ENCODE measurements at places on chromosomes 7 and 10. TPM values are rescaled to one million over a fixed set of nuclear protein-coding genes. Genes with fewer than 3 reads are reported as not detected.

DNA sequence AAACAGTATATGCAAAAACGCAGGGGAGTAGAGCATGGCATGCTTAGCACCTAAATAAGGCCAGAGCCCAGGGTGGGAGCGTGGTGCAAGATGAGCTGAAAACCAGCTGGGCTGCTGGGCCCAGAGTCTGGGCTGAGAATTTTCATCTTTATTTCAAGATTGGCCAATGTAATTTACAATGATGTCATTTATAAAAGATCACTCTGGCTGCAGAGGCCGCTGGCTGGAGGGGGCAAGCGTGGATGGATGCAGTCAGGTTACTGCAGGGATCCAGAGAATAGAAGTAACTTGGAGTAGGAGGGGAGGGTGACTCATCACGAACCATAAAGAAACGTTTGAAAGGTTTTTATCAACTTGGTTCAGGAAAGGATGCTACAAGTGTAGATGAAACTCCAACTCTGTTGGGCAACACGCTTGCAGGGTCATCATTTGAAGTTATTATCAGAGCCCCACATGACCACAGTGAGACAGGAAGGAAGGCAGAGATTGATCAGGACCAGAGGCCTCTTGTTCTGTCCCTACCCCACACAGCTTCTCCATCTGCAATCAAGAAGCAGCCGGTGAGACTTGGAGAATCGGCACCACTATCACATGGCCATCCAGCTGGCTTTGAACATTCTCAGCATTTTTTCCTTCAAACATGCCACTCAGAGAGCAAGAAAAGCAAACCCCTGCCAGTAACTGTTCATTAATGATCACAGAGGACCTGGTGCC is 49.2 kb downstream of the ODAD2 start:
- H3K4me3 ChIP-seq: no peak overlapping the region
- no peaks in the 10 kb centered on the region for H3K27me3 ChIP-seq
- H3K4me1 ChIP-seq: no peaks in the 10 kb centered on the region
- DNase-seq: no peak

DNA sequence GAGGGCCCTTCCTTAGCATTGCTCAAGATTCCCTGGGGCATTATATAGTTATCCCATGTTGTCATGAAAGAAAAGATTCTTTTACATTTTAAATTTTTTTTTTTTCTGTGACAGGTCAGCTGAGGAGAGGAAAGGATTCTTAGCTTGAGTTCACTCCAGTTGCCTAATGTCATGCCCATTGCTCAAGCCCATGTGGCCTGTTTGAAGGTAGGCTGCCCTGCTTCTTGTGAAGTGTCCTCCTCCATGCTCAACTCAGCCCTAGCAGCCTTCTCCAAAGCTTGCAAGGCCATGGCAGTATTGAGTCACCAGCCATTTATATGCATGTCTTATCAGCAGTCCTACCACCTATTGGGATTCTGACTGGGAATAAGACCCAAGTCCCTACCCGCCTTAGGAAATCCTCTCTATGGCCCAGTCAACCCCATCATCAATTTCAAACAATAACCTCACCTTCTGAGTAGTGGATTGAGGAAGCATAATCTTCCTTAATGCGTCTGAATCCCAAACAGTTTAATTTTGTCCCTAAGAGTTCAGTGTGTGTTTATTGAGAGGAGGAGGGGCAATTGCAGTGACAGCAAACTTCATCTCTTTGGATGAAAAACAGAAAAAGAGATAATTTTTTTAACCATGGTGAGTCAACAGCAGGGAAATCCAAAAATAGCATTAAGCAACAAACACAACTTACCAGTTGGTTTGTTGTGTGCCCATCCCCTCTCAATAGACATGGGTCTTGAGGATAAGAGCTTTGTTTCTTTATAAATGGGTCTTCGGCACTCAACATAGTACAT is 38.6 kb upstream of the WASL start:
- no peak overlapping the region for H3K27ac ChIP-seq
- no peaks in the 10 kb centered on the region for H3K36me3 ChIP-seq
- no peak overlapping the region for H3K4me3 ChIP-seq
- DNase-seq: no peak

The C10orf67 gene
- 7.3 TPM for total RNA-seq

DNA sequence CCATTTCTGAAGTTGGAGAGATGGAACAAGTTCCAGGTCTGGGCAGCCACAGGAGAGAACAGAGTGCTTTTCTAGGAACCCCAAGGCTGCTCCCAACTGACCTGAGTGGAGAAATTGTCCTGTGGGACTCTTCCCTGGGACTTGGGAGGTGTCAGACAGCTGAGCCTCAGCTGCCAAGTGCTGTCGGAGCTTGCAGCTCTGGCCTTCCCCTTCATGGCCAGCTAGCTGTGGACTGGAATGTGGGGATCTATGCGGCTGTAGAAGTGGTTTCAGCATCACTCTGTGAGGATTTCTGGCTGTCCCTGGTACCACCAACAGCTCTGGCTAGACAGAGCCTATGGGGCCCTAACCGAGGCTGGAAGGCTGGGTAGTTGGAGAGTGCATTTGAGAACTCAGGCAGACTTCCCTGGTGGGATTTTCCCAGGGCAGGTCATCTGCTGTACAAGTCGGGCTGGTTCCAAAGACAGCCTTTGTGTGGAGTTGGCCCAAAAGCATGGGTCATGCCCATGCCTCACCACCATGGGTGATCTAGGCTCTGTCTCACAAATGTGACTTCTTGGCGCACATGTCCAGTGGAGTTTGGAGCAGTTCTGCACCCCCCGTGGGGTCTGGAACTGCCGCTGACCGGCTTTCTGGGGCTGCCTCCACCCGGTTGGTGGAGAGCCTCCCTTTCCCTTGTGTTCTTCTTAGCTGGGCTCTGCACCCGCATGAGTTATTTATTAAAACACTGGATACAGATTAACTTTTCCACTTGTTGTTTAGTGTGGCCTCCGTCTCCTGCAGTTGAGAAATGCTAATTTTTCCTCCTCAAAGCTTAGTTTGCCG is 10.9 kb downstream of the SUFU start:
- no peak overlapping the region for H3K27ac ChIP-seq
- no peaks in the 10 kb centered on the region for H3K4me1 ChIP-seq

The NEURL1 gene
- total RNA-seq: 0.80 TPM

GRCh38 chr10:94213001-94213530 is 149.7 kb downstream of the NOC3L start:
- H3K4me3 ChIP-seq: no peak overlapping the region
- no peak for DNase-seq
- H3K27me3 ChIP-seq: no peaks in the 10 kb centered on the region
- H3K27ac ChIP-seq: peak overlapping the region; percentile 32

DNA sequence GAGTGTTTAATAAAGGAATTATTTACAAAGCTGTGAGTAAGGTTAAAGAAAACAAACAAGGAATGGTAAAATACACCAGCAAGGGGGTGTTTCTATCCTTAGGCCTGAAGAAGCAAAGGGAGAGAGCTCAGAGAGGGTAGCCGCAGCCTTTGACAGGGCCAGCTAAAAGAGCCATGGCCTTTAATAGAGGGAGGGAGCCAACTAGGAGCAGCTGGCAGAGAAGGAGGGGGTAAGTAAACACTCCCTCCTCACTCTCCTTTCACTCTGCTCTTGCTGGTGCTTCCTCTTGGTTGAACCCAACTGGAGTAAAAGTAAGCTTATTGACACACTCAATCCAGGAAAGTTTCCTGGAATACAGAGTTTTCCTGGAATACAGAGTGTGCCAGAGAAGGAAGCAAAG is 87.5 kb downstream of the CH25H start:
- no peaks in the 10 kb centered on the region for H3K27me3 ChIP-seq
- DNase-seq: no peak
- no peaks in the 10 kb centered on the region for H3K36me3 ChIP-seq
- no peak overlapping the region for H3K4me3 ChIP-seq
- peaks cover 10% of the 10 kb centered on the region for H3K4me1 ChIP-seq

DNA sequence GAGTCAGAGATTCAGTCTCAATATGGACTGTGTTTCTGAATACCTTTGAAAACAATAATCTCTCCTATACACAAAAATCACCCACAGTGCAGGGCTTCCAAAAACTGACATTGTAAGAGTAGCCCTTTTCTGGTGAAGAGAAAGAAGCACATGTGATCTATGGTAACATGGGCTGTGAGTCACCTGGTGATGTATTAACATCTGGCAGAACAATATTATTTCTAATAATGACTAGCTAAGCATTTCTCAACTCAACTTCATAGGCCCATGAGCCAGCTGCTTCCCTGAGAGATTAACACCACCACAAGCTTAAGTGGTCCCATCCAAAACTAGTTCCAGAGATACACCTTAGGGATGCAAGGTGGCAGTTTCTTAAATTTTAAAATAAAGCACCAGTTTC is 331.0 kb upstream of the NRP1 start:
- H3K36me3 ChIP-seq: no peaks in the 10 kb centered on the region
- H3K4me1 ChIP-seq: peaks cover 14% of the 10 kb centered on the region
- no peaks in the 10 kb centered on the region for H3K27me3 ChIP-seq
- DNase-seq: no peak

DNA sequence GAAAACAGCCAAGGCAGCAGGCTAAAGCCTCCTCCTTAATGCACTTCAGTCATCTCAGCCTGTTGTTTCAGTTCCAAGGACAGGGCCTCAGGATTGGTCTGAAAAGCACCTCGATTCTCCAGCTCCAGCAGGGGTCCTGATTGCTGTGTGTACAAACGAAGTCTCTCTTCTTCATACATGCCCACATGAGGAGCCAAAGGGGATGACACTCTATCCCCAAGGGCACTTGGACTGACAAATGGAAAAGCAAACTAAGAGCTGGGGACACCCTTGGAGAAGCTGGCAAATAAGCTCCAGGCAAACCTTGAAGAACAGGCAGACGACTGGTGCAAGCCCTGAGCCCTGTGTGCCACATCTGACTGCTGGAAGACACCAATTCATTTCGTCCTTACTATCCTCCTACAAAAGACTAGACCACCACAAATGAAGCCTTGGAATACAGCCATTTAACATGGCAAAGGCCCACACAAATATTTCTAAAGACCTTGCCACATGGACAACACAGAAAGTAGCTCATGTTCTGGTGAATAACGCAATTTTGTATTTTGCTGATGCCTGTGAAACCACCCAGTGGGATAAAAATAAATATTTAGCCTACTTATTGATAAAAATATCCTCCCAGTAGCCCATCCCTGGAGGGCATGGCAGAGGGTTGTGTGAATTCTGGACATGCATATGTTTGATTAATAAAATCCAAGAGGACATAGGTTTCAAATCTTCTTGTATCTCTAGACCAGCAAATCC is 61.9 kb downstream of the PARD3 start:
- no peaks in the 10 kb centered on the region for H3K36me3 ChIP-seq
- H3K27ac ChIP-seq: no peak overlapping the region
- H3K4me1 ChIP-seq: peaks cover 25% of the 10 kb centered on the region
- no peaks in the 10 kb centered on the region for H3K27me3 ChIP-seq
- DNase-seq: no peak

The IGF2BP3 gene
- total RNA-seq: 0.98 TPM
